IPS DF 19.7 (cell line): ENCODE measurements at places on chromosomes 11 and 22.

DNA sequence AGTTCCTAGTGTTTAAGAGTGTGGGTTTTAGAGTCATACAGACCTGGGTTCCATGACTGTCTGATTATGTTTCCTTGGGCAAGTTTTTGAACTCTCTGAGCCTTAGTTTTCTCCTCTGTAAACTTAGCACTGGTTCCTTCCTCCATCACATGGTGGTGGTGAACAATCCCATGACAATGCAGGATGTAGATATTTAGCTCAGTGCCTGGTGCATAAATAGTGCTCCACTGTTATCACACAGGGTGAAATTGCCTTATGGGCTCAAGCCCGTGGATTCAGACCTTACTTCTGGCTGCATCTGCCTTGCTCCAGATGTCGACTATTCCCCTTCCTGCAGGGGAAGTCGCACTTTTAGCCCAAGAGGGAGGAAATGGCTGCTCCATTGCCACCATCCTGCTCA is 62.7 kb downstream of the LDLRAD3 start:
- DNase-seq: no peak

DNA sequence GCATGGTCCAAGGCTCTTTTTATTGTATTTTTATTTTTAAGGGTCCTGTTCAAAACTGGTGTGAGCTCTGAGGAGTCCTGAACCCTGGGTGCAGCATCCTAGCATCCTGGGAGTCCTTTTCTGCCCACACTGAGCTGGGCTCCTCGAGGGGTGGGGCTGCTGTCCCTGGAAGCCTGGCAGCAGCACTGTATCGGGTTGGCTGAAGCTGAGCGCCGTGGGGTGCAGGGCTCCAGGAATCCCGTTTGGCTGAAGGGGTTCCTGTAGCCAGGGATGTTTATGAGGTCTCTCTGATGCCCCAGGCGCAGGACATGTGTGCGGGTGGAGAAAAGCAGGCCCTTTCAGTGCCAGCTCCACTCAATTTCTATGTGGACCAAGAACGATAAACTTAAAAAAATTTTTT is 95.4 kb downstream of the MPPED1 start:
- no peak for DNase-seq

- DNase-seq: no peak
These were observed 13.4 kb upstream of the ACR start for GRCh38 chr22:50724616-50725015.

DNA sequence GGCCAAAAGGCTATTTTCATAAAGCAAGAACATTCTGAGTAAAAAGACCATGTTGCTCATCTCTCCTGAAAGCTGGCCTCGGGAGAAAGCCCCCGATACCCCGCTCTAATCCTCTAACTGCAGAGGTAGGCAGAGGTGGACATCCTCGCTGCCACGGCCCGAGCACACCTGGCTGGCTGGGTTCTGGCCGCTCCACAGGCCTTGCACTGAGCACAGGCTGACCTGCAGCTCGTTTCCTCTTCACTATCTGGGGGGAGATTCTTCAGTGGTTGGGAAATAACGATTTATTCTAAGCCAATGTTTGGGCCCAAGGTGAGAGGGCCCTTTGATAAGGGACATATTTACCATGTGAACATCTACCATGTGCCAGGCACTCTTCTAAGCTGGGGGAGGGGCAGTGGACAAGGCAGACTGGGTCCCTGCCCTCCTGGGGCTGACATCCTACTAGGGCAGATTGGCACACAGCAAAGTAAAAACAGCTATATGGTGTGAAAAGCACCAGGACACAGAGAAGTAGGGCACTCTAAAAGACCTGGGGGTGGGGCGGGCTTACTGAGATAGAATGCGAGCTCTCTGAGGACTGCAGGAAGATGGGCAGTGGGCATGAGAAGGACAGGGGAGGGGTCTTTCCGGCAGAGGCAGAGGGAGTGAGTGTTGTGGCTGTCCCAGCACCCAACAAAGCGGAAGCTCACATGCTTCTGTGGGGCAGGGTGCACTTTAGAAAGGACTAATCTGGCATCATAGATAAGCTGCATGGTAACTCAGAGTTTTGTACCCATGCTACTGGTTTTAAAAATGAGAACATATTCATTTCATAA is 65.5 kb upstream of the ARFGAP3 start:
- no peak for DNase-seq

DNA sequence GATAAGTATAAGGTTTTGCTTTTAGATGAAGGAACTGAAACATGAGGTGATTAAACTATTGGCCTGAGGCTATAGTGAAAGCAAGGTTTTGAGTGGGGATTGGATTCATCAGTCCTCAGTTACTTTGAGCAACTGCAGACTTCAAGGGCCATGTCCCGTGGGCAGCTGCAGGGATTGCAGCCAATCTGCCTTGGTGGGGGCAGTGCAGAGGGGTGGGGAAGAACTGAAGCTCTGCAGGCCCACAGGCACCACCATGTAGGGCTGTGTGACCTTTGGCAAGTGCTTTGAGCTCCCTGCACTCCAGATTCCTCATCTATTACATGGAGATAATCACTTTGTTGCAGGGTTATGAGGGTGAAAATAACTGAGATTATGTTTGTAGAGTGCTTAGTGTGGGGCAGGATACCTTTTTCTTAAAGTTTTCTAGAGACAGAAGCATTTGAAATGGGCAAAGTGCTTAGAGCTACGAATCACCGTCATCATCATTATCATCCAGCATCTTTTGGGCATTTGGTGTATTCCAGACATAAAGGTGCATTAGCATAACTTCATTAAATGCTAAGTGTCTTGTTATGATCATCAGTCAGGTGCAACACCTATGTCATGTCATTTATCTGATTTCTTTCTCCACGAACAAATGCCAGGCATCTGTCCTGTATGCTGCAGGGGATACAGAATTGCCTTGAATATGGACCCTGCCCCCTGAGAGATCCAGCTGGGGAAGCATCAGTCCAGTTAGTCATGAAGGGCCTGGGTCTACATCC is 72.1 kb upstream of the TENM4 start:
- no peak for DNase-seq

DNA sequence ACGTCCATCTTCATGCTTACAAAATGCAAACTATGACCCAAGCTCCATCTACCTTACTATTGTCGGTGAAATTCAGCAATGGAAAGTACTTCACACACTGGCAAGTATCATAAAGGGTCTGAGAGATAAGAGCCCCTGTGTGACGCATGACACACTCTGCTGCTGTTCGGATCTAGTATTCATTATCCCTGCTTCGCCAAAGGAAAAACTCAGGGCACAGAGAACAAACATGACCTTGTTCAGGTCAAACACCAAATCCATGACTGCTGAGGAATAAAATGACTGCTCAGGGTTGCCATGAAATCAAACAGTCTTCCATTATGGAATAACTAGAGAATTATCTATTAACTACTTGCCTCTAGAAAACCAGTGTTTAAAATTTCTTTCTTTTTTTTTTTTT is 73.0 kb downstream of the MICAL3 start:
- no peak for DNase-seq

GRCh38 chr11:19696073-19696472 is 16.6 kb upstream of the NAV2 start:
- DNase-seq: no peak

- no peak for DNase-seq
These were observed 16.0 kb downstream of the CACNG2 start for GRCh38 chr22:36687516-36687915.

GRCh38 chr11:123020968-123021367 is 39.3 kb upstream of the BSX start:
- peak; percentile 42 for DNase-seq

DNA sequence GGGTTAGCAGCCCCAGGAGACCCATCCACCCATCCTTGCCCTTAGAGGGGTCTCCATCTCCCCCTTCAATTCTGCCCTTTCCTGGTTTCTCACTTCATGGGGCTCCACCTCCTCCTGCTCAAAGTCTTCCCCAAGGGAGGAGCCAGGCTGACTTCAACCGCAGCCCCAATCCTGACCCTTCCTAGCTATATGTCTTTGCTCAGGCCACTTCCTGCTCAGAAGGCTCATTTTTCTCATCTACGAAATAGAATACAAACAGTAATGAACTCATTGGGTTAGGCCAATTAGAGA is 24.5 kb downstream of the POU2AF1 start:
- no peak for DNase-seq

- DNase-seq: no peak
These were observed 75.8 kb downstream of the SGSM3 start for GRCh38 chr22:40446203-40446602.
